ENCODE measurements at places on chromosomes 3 and 15.

DNA sequence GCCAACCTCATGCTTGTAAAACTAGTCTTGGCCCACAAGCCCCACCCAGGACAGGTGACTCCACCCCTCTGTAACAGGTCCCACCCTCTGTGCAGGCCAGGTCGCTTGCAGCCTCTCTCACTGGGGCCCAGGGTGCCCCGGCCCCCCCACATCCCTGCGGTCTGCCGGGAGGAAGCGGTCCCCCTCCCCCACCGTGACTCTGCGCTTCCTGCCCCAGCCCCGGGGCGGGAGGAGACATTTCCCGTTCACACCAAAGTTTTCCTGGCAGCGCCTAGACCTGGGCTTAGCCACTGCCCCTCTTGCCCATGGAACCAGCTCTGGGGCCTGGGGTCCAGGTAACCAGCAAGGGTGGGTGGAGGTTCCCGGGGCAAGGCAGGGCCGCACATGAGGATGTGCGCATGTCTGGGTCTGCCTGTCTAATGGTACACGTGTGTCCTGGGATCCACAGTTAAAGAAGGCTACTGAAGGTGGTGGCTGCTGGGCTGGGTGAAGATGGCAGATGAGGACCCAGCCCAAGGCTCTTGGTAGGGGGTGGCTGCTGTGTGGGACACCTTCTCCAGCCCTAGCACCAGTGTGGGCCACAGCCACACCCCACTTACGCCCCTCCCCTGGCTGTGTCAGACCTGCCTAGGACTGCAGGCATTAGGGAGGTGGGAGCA is 8.4 kb downstream of the NBEAL2 start:
- peak; percentile 62 for DNase-seq

DNA sequence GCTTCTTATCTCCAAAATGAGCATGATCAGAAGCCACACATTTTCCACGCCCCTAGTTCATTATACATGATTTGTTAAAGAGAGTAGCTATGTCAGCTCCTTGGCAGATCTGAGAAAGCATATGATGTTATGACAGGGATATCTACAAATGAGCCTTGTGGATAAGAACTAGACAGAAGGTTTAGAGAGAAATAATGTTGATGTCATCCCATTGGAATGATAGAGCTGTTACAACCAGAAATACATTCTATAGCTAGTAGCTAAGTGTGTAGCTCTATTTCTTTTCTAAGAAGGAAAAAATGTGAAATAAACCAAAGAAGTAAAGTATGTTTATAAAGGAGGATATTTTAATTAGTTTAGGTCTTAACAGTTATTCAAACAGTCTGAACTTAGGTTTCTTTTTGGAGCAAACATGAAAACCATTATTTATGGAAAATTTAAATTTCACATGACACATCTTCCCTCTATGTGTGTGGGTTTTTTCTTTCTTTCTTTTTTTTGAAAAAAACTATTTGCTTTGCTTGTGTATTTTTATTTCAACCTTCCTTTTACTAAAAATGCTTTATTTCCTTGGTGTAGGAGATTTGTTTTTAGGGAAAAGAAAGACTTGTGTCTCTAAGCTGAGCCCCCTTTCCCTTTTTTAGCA is 167.7 kb downstream of the GHSR start:
- no peak for DNase-seq

GRCh38 chr3:8325306-8325705 is 176.3 kb upstream of the LMCD1 start:
- no peak for DNase-seq

- DNase-seq, result no peak
Observed at GRCh38 chr3:196666001-196666867, 26.7 kb downstream of the NRROS start.

DNA sequence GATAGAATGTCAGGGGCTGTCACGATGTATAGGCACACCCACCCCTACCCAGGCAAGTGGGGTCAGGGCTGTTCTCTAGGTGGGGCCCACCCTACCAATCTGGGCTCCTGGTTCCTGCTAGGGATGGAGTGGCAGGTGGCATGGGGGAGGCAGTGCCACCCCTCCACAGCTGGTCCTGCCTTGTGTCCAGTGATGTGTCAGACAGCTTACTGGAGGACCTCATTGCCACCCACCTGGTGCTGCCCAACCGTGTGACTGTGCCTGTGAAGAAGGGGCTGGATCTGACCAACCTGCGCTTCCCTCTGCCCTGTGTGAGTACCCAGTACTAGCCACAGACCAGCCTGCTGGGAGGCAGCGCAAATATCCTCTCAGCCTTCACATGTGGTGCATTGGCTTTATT is 27.5 kb downstream of the ESYT3 start:
- DNase-seq, result no peak

DNA sequence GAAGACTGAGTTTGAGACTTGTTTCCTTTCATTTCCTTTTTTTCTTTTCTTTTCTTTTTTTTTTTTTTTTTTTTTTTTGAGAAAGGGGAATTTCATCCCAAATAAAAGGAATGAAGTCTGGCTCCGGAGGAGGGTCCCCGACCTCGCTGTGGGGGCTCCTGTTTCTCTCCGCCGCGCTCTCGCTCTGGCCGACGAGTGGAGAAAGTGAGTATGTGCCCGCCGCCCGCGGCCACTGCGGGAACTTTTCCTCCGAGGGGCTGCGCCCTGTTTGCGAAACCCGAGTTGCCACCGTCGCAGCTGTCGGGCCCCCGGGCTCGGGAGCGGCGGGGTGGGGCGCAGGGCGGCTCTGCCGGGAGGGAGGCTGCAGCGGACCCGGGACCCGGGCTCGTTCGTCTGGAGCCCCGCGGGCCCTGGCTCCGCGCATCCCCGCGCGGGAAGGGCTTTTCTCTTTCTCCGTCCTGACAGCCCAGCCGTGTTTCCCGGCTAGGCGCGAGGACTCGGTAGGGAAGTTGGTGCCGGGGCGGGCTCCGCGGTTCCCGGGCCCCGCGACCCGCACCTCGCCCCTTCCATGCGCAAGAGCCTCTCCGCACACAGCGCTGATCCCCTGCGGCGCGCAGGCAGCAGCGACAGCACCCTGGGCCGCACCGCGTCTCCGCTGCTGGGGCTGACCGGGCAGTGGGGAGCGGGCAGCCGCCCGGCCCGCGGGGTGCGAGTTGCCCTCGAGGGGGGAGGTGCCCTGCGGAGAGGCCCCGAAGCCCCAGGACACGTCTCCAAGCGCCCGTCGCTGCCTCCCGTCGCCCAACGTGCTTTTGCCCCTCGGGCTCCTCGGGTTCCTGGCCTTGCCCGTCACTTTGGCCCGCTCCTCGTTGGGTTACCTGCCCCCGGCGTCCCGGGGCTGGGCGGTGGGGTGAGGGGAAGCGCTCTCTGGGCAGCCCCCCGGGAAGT is 1.4 kb downstream of the IGF1R start:
- peak; percentile 10 for DNase-seq

- no peak for DNase-seq
Observed at GRCh38 chr3:139267300-139268246, 76.2 kb upstream of the MRPS22 start.

DNA sequence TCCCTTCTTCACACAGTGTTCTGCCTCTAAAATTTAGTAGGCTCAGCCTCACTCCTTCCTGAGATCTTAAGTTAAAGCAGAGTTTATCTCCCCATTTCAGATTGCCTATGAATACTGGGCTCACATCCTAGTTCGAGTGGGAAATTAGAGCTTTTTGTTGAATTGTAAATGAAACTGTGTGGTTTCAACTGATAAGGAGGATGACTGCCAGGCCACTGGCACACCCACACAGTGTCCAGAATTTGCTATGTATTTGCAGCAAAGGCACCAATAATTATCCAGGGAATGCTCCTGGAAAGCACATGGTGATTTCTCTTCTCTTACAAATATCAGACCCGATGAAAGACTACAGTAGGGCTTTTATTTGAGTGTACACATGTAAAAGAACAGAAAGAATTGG is 308.1 kb upstream of the COL8A1 start:
- no peak for DNase-seq

DNA sequence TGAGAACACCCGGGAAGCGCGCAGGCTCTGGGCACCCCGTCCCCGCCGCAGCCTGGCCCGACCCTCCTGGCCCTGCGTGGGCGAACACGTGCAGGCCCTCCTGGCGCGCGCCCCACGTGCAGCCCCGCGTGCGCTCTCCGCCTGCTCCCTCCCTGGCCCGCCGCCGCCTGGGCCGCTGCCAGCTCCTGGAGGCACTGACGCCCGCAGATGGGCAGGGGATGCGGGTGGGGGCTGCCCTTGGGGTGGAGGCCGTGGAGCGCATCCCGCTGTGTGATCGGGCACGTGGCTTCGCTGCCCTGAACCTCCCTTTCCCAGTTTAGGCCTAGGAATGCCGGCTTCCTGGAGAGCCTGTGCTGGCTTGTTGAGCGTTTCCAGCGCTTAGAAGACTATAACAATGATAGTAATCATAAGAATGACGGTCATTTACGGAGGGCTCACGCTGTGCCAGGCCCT is 104.6 kb upstream of the SLC6A6 start:
- DNase-seq, result no peak

All from stimulated activated CD8-positive, alpha-beta memory T cell treated with anti-CD3 and anti-CD28 coated beads, Interleukin-15, amount 100 ng/mL, for 4 hours (primary cell).